M059J (cell line): ENCODE measurements at places on chromosomes 3 and 15. TPM values are rescaled to one million over a fixed set of nuclear protein-coding genes. Genes with fewer than 3 reads are reported as not detected.

- DNase-seq: no peak
Measured at GRCh38 chr3:134155446-134155845, 95.2 kb downstream of the RYK start.

DNA sequence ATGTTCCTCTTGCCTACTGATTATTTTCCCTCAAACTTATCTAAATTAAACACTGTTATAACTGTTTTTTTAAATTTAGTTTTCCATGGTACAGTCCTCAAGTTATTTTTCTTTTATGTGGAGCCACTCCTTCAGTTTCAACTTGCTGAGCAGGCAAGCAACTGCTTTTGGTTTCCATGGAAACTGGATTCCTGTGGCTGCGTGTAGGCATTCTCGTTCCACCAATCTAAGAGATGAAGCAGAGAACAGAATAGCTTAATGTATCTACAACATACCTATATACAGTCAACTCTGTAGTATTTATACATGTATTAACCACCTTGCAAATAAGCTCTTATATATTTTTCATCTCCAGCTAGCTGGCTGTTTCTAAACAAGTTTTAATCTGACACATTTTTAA, 25.8 kb upstream of the ANXA2 start:
- peak; percentile 91 for DNase-seq

MST1R gene
- total RNA-seq: 0.17 and 1.4 TPM in 2 replicates

DNA sequence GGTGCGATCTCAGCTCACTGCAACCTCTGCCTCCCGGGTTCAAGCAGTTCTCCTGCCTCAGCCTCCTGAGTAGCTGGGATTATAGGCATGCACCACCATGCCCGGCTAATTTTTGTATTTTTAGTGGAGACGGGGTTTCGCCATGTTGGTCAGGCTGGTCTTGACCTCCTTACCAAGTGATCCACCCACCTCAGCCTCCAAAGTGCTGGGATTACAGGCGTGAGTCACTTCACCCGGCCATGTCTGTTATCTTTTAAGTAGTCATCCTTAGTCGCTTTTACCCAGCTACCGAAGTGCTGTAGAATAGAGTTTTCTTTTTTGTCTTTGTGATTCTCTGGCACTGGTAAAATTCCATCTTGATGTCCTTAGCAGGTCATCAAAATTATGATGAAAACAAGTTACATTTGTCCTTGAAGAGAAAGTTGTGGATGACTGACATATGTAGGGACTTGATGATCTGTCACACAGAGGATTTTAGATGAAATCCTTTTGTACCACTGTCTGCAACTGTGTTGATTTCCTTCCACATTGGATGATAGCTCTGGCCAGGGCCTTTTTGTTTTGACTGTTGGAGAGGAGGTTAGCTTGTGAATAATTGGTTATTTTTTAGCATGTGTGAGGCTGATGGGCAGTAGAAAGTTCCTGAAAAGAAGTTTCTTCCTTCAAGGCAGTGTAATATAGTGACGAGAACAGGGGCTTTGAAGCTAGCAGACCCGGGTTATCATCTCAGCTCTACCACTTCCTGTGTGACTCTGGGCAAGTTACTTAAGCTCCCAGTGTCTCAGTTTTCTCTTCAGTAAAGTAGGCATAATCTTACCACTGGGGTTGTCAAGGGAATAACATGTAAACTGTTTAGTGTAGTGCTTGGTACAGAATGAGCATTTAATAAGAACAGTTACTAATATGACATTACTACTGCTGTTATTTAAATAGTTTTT, 18.8 kb downstream of the ATG7 start:
- DNase-seq: peak; percentile 78

INSYN1 gene
- total RNA-seq: 0.39 TPM in 1 of 2 replicates, not detected in the other
